ENCODE measurements at places on chromosomes 11 and 22.

GRCh38 chr22:45196926-45197605 lies 33.3 kb downstream of the NUP50 start:
- no peak for DNase-seq

DNA sequence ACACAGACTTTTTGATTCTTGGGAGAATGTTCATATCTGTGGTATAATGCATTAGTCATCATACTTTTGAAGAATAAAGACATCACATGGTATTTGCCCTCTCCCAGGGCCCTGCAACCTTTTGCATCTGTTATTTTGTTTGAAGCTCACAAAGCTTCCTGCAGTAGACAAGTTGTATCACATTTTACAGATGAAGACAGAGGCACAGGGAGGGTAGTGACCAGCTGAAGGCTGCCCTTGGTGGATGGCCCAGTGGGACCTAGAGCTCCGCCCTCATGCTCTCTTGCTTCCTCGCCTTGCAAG lies 66.4 kb downstream of the UBASH3B start:
- no peak for DNase-seq

DNA sequence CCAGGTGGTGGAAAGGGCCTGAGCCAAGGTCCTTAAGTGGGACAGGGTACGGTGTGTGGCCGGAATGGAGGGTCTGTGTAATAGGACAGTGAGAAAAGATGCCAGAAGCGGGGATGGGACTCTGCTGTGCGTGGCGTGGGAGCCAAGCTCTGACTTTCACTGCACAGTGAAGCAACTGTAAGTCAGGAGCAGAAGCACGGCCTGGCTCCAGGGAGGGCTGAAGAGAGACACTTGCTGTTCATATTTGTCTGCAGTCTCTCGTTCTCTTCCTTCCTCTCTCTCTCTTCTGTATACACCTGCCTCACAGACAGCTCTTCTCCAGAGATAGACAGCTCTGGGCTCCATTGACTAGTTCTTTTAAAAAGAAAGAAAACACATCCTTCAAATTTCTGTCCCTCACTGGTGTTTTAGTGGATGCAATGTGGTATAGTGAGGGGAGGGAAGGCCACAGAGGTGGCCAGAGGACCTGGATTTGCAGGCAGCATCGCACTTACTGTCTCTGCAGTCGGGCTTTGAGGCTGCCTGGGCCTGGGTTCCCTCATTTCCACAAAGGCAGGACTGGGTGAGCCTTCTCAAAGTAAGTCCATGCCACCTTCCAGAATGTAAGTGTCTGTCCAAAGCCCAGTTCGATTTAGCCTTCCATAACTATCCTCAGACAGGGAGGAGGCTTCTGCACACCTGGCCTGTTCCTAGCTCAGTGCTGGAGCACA lies 2.1 kb downstream of the IL17RA start:
- no peak for DNase-seq

- DNase-seq: no peak
Measured at GRCh38 chr22:33812360-33812977, 107.8 kb downstream of the LARGE1 start.

DNA sequence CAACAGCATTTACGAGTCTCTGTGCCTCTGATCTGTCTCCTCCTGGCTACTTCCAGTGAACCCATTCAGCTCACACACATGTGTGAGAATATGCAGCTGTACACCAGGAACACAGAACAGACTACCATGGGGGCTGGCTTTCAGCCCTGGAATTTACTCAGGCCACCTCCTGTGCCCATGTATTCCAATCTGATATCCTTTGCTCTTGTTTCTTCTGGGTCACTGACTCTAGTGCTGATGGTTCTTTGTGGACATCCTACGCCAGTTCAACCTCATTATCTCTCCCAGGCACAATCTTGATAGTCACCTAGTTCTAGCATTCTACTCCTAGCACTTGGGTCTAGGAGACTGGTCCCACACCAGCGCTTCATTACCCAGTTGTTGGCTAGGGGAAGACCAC lies 23.0 kb upstream of the ZC3H12C start:
- DNase-seq: no peak

- DNase-seq: no peak
Measured at GRCh38 chr11:26578998-26579661, 7.1 kb upstream of the MUC15 start.

GRCh38 chr11:7600205-7600775 lies 73.0 kb downstream of the CYB5R2 start:
- no peak for DNase-seq

- DNase-seq: no peak
Measured at GRCh38 chr11:92703449-92703830, 266.0 kb upstream of the MTNR1B start.

GRCh38 chr22:29184849-29185490 lies 20.7 kb upstream of the EMID1 start:
- no peak for DNase-seq

- no peak for DNase-seq
Measured at GRCh38 chr11:124110201-124110600, 5.0 kb upstream of the VWA5A start.

DNA sequence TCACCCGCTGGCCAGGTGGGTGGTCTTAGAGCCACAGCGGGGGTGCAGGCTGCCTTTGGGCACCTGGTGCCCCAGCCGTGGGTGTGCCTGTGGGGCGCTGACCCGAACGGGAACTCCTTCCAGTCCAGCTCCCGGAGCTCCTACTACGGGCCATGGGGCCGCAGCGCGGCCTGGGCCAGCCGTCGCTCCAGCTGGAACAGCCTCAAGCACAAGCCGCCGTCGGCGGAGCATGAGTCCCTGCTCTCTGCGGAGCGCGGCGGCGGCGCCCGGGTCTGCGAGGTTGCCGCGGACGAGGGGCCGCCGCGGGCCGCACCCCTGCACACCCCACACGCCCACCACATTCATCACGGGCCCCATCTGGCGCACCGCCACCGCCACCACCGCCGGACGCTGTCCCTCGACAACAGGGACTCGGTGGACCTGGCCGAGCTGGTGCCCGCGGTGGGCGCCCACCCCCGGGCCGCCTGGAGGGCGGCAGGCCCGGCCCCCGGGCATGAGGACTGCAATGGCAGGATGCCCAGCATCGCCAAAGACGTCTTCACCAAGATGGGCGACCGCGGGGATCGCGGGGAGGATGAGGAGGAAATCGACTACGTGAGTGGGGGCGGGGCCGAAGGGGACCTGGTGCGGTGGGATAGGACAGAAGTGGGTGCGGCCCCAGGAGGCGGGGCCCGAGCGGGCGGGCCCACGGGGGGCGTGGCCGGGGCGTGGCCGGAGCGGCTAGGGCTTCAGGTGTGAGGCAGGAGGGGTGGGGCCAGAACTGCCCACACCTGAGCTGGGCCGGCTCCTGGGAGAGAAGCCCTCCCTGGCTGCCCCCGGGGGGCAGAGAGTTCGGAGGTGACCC lies 91.5 kb downstream of the CACNA1I start:
- no peak for DNase-seq

GRCh38 chr11:101618709-101619108 lies 34.9 kb upstream of the TRPC6 start:
- DNase-seq: no peak

GRCh38 chr22:44661070-44661469 lies 40.9 kb upstream of the PRR5 start:
- DNase-seq: no peak

DNA sequence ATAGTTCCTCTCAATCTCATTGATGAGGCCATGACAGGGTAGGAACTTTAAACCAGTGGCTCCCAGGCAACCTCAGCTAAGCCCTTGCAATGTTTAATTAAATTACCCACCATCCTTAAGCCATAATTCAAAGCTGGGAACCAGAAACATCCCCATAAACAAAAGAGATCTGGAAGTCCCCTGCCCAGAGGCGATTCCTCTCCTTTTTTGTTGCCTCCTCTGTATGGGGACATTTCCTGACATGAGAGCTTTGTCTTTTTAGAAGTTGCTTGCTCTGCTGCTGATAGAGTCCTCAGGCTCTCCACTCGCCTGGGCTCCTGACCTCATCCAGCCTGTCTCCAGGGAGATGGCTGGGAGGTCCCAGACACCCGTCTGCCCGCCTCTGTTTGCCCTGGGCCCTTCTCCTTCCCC lies 3.2 kb downstream of the DTX4 start:
- DNase-seq: no peak

DNA sequence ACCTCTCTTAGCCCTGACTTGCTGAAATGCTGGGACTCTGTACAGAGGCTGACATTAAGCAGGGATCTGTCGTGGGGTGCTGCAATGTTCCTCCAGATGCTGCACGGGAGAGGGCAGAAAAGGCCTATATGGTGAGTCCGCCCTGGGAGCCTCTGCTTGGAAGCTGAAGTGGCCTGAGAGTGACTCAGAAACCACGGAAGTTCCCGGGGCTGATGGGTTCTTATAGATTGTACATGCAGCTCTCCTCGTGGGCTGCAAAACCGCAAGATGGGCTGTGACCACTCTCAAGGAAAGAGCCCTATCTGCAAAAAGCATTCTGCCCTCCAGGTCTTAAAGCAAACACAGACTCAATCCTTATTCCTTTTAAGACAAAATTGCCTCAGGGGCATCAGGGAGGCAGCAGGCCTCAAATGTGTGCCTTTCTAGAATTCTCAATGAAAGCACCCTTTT lies 5.8 kb upstream of the SLC43A3 start:
- no peak for DNase-seq

DNA sequence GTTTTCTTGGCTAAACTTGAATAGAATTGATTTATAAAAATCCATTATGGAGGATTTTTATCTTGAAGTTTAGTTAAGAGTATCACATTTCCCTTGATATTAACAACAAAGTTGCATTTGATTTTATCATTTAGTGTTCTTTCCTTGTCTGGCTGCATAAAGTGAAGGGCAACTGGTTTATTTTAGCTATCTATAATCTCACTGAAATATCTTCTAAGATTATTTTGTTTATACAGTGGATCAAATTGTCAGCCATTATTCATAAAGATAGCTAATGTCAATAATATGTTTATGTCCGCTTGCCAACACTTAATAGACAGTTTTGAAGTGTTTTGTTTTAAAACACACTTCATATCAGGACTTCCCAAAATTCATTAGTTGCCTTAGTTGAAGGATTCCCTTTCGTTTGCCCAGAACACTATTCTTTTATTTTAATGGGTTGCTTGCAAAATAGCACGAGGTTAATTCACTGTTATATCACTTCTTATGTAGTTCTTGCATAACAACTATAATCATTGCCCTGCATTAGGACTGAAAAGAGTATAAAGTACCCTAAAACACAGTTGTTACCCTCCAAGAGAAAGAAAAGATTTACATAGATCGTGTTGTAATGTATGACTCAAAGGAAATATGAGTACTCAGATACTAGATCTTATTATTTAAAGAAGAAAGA lies 73.0 kb downstream of the MSANTD4 start:
- no peak for DNase-seq

DNA sequence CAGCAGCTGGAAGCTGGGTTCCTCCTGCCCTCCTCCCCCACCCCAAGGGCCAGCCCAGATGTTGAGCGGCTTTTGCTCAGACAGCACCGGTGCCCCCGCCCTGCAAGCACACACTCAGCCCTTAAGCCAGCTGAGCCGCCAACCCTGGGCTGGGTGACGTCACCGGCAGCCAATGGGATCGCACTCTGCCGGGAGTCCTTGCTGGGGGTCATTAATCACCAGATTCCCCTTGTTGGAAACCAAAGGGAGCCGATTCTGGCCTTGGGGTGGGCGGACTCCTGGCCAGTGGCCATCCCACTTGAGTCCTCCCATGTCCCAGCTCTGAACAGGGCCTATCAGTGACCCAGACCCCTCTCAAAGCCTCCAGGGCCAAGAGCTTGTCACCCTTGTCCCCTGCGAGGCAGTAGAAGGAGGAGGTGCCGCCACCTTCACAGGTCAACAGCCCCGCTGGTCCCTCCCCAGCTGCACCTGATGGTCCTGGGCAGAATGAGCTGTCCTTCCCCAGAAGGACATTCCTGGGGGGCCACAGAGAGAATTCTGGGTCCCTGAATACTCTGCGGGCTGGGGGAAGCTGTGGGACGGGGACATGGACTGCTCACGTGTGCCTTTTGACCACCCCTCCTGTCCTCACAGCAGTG lies 7.4 kb downstream of the DUSP8 start:
- no peak for DNase-seq

DNA sequence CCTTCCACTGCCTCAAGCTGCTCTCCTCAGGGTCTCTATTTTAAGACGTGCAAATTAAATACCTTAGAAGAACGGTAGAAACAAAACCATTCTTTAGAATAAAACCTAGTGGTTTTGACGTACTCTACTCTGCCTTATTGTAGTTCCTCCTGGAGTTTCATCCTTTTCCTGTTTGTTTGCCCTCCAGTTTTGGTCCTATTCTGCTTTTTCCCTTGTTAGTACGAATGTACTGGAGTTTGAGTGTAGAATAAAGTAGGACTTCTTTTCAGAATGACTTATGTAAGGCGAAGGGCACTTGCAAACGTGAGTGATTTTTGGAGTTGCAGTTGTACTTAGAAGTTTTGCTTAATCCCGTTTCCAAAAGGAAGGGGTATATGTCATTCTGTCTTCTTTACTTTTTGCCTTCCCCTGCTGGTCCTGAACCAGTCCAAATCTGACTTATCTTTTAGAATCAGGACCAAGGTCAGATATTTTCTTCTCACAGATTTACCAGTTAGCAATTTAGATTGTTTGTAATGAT lies 1.4 kb downstream of the SIK2 start:
- DNase-seq: no peak

DNA sequence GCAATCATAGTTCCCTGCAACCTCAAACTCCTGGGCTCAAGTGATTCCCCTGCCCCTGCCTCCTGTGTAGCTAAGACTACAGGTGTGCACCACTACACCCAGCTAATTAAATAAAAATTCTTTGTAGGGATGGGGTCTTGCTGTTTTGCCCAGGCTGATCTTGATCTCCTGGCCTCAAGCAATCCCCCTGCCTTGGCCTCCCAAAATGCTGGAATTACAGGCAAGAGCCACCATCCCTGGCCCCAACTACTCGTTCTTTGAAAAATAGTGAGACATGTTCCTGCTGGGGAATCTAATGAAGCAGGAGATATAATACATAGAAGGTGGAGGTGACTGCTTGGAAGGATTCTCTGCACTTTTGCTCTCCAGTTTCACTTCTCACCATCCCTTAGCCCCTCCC lies 40.1 kb upstream of the RFPL3 start:
- no peak for DNase-seq

- DNase-seq: no peak
Measured at GRCh38 chr11:62622476-62623089, 797 bp upstream of the B3GAT3 start.
